ENCODE measurements at places on chromosomes 12 and 14. TPM values are rescaled to one million over a fixed set of nuclear protein-coding genes. Genes with fewer than 3 reads are reported as not detected.

Gene ABCC9
- total RNA-seq = 0.16 TPM

Gene SLC6A15
- total RNA-seq = 1.6 TPM

Gene EIF5
- total RNA-seq = 145 TPM

Gene PPP1R1A
- total RNA-seq = not detected

Gene RNASE7
- not detected for total RNA-seq

Gene ARPC3
- total RNA-seq = 711 TPM

Gene SAMD15
- total RNA-seq = 1.1 TPM

Gene PLEK2
- 3.9 TPM for total RNA-seq

Gene PRKCH
- 15.3 TPM for total RNA-seq

Gene KLRG1
- 0.32 TPM for total RNA-seq

Gene CHGA
- not detected for total RNA-seq

Gene CCNT1
- total RNA-seq = 14.1 TPM

Gene KRT79
- not detected for total RNA-seq

Gene CYP27B1
- total RNA-seq = not detected

Gene MUCL1
- total RNA-seq = not detected

Gene CELA1
- not detected for total RNA-seq

Gene GPR137C
- 0.49 TPM for total RNA-seq

Gene RASSF3
- 9.9 TPM for total RNA-seq

Gene GZMB
- total RNA-seq = not detected

Gene NRL
- not detected for total RNA-seq

Gene MIP
- not detected for total RNA-seq

Measured in cardiac atrium fibroblast (primary cell).